ENCODE measurements at places on chromosomes 6 and 20.

DNA sequence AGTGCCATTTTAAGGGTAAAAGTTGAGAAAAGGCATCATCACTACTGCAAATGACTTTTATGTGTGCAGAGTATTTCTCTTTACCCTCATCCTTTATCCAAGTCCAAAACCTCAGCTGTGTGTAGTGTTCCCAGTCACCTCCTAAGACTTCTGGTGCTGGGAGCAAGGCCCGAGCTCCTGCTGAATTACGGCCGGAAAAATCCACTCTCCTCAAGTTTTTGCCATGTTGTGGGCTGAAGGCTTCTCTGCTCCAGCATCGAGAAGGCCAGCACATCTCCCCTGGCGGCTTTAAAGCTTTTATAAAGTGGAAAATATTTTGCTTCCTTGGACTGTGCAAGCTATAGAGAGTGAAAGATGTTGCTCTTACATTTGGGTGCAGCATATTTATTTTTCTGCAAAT is 153.2 kb upstream of the THBS2 start:
- no peak for DNase-seq

- DNase-seq = no peak
Measured at GRCh38 chr6:1761477-1761877, 151.8 kb downstream of the FOXC1 start.

GRCh38 chr20:8645326-8645725 is 423.6 kb upstream of the PLCB4 start:
- no peak for DNase-seq

DNA sequence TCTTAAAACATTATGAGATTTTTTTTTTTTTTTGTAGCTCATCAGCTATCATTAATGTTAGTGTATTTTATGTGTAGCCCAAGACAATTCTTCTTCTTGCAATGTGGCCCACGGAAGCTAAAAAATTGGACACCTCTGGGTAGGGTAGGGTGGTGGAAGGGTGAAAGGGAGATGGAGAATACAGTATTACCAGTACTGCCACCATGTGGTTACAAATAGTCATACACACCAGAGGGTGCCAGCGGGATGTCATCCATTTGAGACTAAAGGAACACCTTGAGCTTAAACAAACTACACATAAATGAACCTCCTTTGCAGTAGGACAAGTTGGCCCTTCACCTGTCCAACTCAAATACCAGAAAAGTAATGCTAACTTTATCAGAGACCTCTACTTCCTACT is 601.9 kb downstream of the HTR1B start:
- DNase-seq = no peak

- DNase-seq = no peak
Measured at GRCh38 chr6:44396968-44397367, 9.5 kb downstream of the CDC5L start.

DNA sequence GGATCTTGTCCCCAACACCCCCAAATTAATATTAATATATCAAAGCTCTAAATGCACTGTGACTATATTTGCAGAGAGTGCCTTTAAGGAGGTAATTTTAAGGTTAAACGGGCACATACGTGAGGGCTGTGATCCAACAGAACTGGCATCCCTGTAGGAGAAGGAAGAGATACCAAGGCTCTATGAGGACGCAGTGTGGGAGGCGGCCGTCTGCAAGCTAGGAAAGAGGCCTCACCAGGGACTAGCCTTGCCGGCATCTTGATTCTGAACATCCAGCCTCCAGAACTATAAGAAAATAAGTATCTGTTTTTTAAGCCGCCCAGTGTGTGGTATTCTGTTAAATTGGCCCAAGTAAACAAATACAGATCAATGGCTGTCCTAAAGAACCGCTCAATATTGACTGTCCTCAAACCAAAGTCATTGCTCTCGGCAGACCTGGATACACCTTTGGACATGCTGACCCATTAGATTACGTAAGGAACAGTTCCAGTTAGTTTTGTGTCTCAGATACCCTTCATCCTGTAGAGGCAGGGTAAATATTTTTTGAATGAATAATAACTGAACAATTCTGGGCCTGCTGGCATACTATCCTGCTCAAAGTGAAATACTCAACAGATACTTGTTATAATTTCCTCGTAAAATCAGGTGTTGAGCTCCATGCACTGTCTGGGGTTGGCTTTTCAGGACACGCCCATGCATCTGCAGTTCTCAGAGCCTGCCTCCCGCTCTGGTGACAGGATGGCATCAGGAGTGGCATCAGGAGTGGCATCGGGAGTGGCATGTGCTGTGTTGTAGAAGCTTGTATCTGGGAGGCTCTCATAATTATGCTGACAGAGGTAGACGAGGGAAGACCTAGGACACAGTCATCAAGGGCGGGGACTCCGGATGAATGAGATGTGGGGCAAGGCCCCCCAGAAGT is 6.3 kb downstream of the PRR18 start:
- no peak for DNase-seq

DNA sequence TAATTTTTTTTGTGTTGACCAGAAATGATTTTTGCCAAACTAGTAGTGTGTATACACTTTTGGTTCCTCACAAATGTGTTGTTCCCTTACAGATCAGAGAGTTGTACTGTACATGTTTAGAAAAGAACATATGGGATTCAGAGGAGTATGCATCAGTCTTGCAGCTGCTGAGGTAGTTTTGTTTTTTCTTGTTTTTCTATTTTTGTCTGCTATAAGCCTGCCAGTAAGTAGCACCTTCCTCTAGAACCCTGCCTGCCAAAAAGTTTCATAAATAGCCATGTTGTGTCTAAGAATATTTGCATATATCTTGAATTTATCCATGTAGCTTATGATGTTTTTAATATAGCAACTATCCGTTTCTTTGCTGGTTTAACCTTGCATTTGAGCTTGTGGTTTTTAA is 46.4 kb downstream of the ORC3 start:
- DNase-seq = no peak

GRCh38 chr6:96812077-96812703 is 25.1 kb downstream of the GPR63 start:
- DNase-seq = no peak

GRCh38 chr20:45187693-45188092 is 13.0 kb downstream of the PI3 start:
- no peak for DNase-seq

DNA sequence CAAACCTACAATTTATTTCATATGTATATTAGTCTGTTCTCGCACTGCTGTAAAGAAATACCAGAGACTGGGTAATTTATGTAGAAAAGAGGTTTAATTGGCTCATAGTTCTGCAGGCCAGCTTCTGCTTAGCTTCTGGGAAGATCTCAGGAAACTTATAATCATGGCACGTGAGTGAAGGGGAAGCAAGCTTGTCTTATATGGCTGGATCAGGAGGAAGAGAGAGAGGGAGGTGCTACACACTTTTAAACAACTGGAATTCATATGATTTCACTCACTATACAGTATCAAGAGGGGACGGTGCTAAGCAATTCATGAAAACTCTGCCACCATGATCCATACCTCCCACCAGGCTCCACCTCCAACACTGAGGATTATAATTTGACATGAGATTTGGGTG is 29.9 kb downstream of the PHACTR2 start:
- DNase-seq = no peak

DNA sequence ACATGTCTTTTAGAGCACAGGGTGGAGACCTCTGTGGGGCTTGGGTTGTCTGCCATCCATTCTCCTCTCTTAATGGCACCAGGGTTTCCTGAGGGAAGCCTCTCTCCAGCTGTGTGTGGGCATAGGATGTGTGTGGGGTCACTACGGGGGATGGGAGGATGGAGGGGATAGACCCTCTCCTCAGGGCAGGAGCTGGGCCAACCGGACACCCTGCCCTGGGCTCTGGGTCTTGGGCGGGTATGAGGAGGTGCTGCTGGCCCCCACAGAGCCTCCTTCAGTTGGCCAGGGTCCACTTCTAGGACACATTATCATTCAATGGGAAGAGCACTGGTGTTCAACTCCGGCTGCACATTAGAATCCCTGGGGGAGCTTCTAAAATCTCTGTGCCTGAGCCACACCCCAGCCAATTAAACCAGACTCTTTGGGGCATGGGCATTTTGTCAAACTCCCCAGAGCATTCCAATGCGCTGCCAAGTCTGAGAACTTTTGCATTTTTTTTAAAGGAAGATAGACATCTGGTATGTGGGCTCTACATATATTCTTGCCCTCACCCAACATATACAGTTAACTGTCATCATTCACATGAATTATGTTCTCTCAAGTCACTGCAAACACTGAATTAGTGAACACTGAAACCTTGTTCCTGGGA is 38.5 kb downstream of the TRAM2 start:
- no peak for DNase-seq

DNA sequence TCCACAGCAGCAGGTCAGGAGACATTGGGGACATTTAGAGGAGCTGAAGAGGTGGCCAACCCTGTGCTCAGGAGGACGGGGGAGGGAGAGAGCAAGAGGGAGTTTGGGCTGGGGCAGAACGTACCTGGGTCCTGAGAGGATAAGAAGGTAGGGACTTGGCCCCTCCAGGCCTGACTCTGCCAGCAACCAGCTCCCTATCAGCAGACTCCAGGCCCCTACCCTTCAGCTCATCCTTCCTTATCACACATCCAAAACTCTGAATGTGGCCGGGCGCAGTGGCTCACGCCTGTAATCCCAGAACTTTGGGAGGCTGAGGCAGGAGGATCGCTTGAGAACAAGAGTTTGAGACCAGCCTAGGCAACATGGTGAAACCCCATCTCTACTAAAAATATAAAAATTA is 5.0 kb downstream of the STMN3 start:
- DNase-seq = no peak

GRCh38 chr6:6654599-6655575 is 66.4 kb downstream of the LY86 start:
- no peak for DNase-seq

GRCh38 chr6:12585497-12585958 is 131.0 kb upstream of the PHACTR1 start:
- no peak for DNase-seq

GRCh38 chr6:125793863-125794262 is 3.1 kb downstream of the NCOA7 start:
- no peak for DNase-seq

- no peak for DNase-seq
Measured at GRCh38 chr6:135114355-135115145, 59.9 kb upstream of the HBS1L start.

DNA sequence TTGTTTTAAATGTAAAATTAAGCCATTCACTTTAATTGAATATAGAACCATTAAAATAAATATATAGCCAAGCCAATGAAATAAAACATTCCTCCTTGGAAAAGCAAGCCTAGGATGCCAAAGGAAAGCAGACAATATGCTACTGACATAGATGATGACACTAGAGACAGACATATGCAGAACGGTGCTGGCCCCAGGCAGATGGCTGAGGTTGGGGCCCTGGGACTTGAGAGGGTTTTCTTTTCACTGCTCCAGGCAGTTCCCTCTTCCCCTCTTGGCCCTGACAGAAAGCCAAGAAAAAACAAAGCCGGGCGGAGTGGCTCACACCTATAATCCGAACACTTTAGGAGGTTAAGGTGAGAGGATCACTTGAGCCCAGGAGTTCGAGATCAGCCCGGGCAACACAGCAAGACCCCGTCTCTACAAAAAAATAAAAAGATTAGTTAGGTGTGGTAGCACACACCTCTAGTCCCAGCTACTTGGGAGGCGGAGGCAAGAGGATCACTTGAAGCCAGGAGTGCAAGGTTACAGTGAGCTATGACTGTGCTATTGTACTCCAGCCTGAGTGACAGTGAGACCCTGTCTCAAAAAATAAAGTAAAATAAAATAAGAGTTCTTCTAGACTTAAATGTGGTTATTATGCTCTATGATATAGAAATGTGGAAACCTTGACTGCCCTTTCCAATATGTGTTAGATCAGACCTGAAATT is 31.2 kb downstream of the FASTKD5 start:
- DNase-seq = no peak

GRCh38 chr20:45991616-45992015 is 17.1 kb upstream of the MMP9 start:
- no peak for DNase-seq

DNA sequence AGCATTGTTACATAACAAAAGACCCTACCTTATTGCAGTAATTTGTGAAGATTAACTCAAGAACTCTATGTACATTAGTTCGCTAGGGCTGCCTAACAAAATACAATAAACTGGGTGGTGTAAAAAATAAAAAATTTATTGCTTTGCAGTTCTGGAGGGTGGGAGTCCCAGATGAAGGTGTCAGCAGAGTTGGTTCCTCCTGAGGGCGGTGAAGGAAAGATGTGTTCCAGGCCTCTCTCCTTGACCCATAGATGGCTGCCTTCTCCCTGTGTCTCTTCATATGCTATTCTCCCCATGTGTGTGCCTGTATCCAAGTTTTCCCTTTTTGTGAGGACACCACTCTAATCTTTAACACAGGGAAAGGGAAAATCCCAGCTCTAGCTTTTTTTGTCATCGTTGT is 305 bp upstream of the VNN1 start:
- no peak for DNase-seq

DNA sequence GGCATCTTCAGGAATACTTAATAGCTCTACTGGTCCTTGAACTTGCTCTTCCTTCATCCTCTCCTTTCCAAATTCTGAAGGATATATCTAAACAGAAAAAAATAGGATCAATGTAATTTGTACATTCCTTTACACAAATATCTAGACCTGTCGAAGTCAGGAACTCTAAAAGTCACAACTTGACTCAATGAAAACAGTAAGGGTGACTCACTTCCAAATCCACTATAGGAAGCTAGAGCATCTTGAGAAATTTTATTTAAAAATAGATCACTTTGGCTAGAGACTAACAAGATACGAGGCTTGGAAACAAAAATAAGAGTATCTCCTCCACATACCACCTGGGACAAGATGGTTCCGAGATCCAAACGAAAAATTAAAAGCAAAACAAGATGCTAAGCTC is 12.2 kb downstream of the ESF1 start:
- no peak for DNase-seq

DNA sequence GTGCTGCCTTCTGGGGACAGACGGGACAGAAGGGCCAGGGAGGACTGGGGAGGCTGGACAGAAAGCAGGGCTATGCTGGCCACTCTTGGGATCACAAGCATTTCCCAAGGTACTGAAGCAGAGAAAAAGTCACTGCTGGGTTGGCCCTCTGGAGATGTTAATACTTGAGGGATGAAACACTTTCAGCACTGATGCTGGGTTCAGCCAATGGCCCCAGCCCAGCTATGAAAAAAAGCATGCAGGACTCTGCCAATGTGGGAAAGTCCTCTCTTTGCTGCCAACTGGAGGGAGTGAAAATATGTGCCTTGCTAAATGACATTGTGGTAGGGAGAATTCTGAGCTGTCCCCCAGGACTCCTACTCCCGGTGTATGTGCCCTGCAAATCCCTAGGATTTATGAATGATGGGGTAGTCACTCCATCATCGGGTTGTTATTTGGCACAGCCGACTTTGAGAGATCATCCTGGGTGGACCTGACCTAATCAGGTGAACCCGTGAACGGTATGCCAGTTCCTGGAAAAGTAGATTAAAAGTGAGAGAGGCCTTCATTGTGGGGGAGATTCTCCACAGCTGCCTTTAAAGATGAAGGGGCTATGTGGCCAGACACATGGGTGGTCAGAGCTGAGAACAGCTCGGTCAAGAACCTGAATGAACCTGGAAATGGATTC is 119.9 kb upstream of the TRAF3IP2 start:
- no peak for DNase-seq
